ENCODE measurements at places on chromosomes 4 and X. TPM values are rescaled to one million over a fixed set of nuclear protein-coding genes. Genes with fewer than 3 reads are reported as not detected.

GRCh38 chrX:40521868-40522450, 58.8 kb upstream of the ATP6AP2 start:
- DNase-seq: no peak

DNA sequence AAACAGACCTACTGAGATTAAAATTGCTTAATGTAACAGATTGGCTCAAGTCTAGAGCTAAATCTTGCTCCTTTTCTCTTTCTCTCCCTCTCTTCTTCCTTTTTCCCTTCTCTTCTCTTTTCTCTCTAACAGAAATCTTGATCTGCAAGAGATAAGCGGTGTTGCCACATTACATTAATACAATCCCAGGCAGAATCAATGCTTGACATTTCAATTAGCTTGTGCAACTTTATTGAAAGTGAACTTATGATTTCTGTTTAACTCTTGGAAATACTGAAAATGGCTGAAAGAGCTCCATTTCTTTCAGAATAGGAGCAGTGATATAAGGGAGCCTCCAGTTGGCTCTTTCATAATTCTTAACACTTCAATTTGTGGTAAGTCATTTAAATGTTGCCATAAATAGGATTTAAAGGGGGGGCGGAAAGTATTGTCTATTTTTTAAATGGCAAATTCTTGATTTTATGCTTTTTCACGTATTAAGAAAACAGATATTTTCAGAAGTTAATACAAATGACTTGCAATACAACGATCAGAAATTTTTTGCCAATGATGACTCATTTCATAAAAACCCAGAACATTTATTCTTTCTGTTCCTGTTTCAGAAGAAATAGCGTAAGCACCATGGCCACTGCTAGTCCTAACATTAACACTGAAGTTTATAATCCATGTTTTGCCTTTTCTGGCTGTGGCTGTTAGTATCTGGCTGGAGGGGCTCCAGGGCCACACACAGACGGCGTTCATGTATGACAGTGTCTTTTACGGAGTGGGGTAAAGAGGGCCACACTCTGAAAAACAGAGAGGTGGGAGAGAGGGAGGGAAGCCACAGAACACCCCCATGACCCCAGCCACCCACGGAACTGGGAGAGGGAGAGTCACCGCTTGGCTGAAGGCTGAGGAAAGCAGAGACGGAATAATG, 115.7 kb upstream of the FAT1 start:
- no peak for DNase-seq

The FAM47A gene
- total RNA-seq: not detected

GRCh38 chr4:5527211-5527610, 181.1 kb downstream of the EVC2 start:
- no peak for DNase-seq

- DNase-seq: no peak
Observed at GRCh38 chrX:13888284-13888683, 71.4 kb upstream of the GPM6B start.

DNA sequence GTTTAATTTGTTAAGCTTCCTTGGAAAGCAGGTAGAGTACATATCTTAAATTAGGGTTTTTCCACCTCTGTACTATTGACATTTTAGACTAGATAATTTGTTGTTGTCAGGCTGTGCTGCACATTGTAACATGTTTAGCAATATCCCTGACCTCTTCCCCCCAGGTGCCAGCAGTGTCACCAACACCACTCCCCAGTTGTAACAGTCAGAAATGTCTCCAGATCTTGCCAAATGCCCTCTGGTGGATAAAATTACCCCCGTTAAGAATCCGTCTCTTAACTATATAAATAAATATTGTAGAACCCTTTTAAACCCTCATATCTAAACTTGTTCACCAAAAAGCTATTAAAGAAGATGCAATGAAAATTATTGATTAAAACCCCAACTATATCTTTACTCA, 161.5 kb downstream of the ARHGAP6 start:
- no peak for DNase-seq

DNA sequence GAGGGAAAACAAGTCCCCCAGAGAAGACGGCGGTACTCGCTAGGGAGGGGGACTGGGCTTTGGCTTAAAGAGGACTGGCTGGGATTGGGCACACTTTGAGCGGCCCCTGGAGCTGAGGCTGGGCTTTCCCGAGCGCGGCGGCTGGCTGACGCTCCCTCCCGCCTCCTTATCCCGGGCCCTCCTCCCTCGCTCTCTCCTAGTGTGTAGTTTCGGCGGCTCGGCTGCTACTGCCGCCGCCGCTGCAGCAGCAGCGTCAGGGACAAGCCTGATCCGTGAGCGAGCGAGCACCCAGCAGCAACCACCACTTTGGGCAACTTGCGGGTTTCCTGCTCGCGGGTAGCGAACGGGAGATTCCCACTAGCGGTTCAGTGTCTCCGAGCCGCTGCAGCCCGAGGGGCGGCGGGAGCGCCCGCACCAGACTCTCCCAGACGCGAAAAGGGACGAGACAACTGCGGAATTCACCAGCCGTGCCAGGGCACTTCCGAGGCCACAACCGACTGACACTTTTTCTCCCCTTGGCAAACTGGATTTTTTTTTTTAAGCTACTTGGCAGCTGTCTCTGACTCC, 632 bp upstream of the PCDH7 start:
- DNase-seq: peak; percentile 85

GRCh38 chr4:2046031-2046961, 12.8 kb upstream of the NAT8L start:
- no peak for DNase-seq

- DNase-seq: peak; percentile 55
Observed at GRCh38 chr4:5707778-5708448, 446 bp downstream of the EVC2 start.

DNA sequence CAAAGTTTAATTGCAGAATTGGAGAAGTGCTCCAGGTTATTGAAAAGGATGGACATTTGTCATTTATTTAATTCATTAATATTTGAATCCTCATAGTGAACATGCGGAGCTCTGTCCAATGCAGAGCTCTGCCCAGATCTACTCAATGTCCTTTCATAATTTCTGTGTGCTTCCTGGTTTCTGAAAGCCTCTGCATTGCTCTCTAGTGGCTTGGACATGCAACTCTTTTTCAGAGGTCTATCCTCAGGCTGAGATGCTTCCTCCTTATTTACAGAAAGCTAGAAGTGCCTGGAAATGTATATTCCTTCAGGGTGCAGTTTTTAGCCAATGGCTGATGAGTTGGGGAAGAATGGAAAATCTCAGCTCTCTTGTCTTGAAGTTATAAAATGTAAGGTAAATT, 786.1 kb upstream of the AADAT start:
- DNase-seq: no peak

GRCh38 chr4:90025248-90025647, 101.9 kb upstream of the CCSER1 start:
- no peak for DNase-seq

DNA sequence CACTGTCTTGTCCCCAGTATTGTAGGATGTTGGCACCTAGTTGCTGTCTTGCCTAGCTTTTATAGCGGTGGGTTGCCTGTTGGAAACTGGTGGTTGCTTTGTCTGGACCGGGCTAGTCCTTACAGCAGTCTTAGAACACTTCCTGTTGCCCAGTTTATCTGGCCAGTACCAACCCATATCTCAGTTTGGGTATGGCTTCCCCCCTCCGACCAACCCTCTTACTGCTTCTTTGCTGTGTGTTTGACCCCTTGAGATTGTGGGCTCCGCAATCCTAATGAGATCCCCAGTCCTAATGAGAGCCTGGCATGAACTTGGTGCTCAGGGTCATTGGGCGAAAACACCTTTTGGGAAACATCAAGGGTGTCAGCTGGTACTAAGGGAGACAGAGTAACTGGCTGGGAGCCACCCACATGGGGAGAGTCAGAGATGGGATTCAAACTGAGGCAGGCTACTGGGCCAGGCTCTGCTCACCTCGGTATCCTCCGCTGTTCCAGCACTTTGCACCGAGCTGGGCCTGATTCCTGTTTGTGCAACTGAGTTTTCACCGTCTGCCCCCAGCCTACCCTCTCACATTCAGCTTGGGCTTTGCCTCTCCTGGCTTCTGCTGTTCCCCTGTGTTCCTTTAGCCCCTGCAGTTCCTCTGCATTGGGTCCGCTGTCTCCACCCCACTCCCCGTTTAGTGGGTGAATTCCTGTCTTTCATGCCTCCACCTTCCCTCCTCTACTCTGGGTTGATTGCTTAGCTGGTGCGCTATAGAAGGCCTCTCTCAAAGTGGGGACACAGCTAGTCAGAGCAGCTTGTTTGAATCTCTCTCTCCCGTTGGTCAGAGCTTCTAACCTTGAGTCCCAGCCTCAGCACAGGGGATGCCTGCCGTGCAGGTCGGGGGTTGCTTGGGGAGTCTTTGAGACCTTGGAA, 1.6 kb downstream of the TBC1D14 start:
- DNase-seq: no peak

DNA sequence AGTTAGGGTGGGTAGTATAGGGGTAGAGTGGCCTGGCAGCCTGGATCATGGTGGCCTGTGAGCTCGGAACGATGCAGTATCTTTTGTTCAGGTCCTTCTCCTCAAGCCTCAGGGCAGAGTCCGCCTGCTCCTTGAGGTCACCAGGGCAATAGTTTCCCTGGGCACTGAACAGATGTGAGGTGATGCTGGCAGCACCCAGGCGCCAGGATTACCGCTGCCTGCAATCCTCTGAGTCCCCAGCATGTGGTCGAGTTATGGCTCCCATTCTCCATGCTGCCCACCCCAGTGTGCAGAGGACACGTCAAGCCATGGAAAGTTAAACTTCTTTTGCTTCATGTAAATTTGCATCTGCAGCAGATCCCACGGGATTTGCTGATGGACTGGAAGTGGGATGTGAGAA, 38.7 kb downstream of the NEIL3 start:
- DNase-seq: no peak

DNA sequence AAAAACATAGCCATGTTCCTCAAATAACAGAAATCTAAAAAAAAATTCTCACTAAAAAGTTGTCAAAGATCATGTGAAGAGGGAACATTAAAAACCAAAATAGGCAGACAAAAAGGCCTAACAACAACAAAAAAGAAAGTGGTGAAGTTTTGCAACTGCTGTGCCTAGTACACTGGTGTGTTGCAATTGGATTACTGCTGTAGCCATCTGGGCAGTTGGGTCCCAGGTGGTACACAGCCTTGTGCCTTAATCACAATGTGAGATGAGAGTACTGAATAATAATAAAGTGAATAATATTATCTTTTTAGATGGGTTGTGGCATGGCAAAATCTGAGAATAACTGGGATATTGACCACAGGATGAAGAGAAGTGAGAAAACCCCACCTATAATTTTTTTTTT, 12.0 kb downstream of the C4orf54 start:
- no peak for DNase-seq

GRCh38 chrX:19747652-19748610, 139.5 kb downstream of the SH3KBP1 start:
- DNase-seq: no peak

GRCh38 chr4:177937041-177937440, 494.8 kb upstream of the AGA start:
- DNase-seq: no peak

The TMPRSS11B gene
- total RNA-seq: not detected

The HEPH gene
- 54.0 TPM for total RNA-seq

The SLC25A5 gene
- total RNA-seq: 150 TPM

GRCh38 chrX:13167481-13168231, 123.2 kb upstream of the FAM9C start:
- DNase-seq: no peak

The SLC30A9 gene
- total RNA-seq: 42.1 TPM

The TSPYL2 gene
- total RNA-seq: 67.9 TPM

DNA sequence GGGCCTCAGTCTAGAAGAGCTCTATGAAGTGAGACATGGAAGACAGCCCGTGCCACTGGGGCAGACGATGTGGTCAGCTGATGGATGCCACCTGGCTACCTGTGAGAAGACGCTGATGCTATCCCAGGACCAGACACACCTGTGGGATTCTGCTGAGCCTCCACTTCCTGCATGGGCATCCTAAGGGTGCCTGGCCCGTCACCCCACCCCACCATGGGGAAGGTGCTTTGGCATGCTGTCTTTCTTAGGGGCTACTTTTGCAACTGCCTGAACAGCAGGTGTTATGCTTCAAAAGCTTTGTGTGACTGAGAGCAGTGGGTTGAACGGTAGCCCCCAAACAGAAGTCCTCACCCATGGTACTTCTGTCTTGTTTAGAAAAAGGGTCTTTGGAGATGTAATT, 65.0 kb upstream of the STS start:
- DNase-seq: no peak

GRCh38 chr4:73777612-73778011, 37.2 kb downstream of the CXCL8 start:
- DNase-seq: no peak

The SLC4A4 gene
- 2.0 TPM for total RNA-seq

GRCh38 chr4:125352521-125352920, 37.8 kb downstream of the FAT4 start:
- no peak for DNase-seq

DNA sequence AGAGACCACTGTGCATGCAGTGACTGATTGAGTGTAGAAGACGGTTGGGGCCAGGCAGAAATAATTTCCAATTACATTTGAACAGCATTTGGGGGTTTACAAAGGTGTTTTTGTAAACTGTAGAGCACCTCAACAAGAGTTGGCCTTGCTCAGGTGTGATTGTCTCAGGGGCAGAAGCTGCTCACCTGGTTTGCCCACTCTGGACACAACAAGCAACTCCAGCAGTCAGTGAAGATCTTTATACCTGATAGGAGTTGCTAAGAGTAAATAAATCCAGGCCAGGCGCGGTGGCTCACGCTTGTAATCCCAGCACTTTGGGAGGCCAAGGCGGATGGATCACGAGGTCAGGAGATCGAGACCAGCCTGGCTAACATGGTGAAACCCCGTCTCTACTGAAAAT, 221.3 kb downstream of the RAB28 start:
- DNase-seq: no peak

GRCh38 chrX:23554304-23554703, 113.0 kb upstream of the PRDX4 start:
- no peak for DNase-seq

GRCh38 chr4:189022440-189023035, 883.3 kb downstream of the TRIML1 start:
- no peak for DNase-seq

- no peak for DNase-seq
Observed at GRCh38 chrX:115367951-115368350, 78.4 kb downstream of the LUZP4 start.

DNA sequence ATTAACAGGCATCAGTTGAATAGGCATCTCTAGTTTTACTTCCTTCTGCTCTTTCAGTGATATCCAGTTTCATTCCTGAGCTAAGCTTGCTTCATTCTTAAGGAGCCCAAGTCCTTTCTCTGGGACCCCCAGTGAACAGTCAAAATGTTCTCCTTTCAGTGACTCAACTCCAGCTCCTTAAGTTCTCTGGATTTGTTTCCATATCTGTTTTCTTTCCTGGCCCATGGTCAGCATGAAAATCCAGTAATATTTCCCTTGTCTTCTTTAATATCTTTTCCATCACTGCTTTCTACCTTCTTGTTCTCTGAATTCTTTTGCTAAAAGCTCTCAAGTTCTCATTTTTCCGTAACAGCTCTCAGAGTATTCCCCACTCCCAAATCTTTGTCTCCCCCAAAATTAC, 25.5 kb downstream of the ADGRL3 start:
- no peak for DNase-seq

DNA sequence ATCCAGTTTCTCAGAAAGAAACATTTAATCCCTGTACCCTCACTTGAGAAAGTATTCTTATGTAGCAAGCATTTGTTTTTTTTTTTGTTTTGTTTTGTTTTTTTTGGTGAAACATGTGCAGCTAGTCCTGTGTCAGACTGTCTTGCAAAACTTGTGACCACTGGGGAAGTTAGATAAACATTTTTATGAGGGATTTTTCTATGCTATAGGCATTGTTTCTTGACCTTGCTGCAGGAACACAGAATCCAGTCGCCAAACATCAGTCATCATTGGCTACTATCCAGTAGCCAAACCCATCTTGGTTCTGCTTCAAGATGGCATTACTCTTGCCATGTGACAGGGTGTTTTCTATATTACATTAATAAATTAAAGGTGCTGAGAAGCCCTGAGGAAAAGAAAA, 7.7 kb upstream of the MAPK10 start:
- DNase-seq: no peak

The HERC3 gene
- total RNA-seq: 27.1 TPM

The GAGE2A gene
- total RNA-seq: not detected
